ENCODE measurements at places on chromosomes 13 and 19. TPM values are rescaled to one million over a fixed set of nuclear protein-coding genes. Genes with fewer than 3 reads are reported as not detected.

Gene FXYD1
- total RNA-seq, result not detected

Gene CGB2
- total RNA-seq, result not detected

Gene ZNF160
- 73.2 TPM for total RNA-seq

Gene PPM1N
- total RNA-seq, result 6.9 TPM

Gene ZNF470
- 5.9 TPM for total RNA-seq

Gene PSG4
- total RNA-seq, result 0.66 TPM

Gene RASA3
- 199 TPM for total RNA-seq

Gene EVI5L
- total RNA-seq, result 7.4 TPM

Gene NAA16
- total RNA-seq, result 95.9 TPM

Gene SHFL
- total RNA-seq, result 112 TPM

DNA sequence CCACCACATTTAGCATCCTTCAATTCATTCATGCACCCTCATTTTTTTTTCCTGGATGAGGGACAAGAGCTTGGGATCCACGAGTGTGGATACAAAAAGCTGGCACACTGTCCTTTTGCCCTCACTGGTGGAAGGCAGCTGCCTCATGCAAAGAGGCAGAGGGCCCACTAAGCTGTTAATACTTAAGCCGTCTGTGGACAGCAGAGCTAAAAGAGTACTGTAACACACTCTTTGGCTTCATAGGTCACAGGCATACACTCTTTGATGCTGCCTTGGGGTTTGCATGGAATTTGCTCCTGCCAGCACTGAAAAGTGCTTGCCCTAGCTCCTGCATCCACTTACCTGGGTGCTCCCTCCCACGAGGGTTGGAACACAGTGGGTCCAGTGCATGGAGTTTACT, 978.4 kb upstream of the SPRY2 start:
- H3K27ac ChIP-seq, result no peak overlapping the region
- H3K4me3 ChIP-seq, result no peak overlapping the region

GRCh38 chr19:3184847-3185460, 776 bp upstream of the NCLN start:
- H3K4me1 ChIP-seq, result peaks cover 63% of the 10 kb centered on the region
- no peaks in the 10 kb centered on the region for H3K36me3 ChIP-seq
- H3K4me3 ChIP-seq, result peak overlapping the region; percentile 71
- peak overlapping the region; percentile 74 for H3K27ac ChIP-seq
- no peaks in the 10 kb centered on the region for H3K27me3 ChIP-seq

- no peaks in the 10 kb centered on the region for H3K36me3 ChIP-seq
- H3K27ac ChIP-seq, result peak overlapping the region; percentile 68
- H3K27me3 ChIP-seq, result no peaks in the 10 kb centered on the region
Observed at GRCh38 chr19:14166999-14167575, 30.7 kb upstream of the ASF1B start.

- H3K4me3 ChIP-seq, result no peak overlapping the region
- no peak for DNase-seq
- no peaks in the 10 kb centered on the region for H3K4me1 ChIP-seq
- no peaks in the 10 kb centered on the region for H3K27me3 ChIP-seq
- H3K36me3 ChIP-seq, result peaks cover 3% of the 10 kb centered on the region
Observed at GRCh38 chr13:45280011-45280410, 61.0 kb downstream of the TPT1 start.

GRCh38 chr19:7778081-7778480, 15.0 kb downstream of the CLEC4M start:
- H3K27me3 ChIP-seq, result no peaks in the 10 kb centered on the region
- peaks cover 1% of the 10 kb centered on the region for H3K4me1 ChIP-seq
- H3K4me3 ChIP-seq, result no peak overlapping the region
- H3K36me3 ChIP-seq, result no peaks in the 10 kb centered on the region
- no peak for DNase-seq
- H3K27ac ChIP-seq, result no peak overlapping the region

DNA sequence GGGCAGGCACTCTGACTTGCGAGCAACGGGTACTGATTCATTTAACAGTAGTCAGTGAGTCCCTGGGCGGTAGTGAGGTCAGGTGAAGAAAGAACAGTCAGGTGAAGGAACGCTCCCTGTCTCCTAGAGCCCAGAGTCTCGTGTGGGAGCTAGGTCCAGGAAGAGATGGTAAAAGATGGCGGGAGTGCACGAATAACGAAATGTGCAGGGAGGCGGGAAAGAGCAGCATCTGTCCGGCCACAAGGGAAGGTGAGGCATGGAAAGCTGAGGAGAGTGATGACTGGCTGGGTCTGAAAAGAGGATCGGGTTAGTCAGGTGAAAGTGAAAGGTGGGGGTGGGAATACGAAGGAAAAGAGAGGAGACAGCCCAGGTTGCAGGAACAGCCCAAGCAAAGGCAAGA, 63.9 kb upstream of the SLC15A1 start:
- no peaks in the 10 kb centered on the region for H3K27me3 ChIP-seq
- H3K4me1 ChIP-seq, result no peaks in the 10 kb centered on the region
- H3K27ac ChIP-seq, result no peak overlapping the region
- no peak for DNase-seq

GRCh38 chr13:95676105-95676761, 706 bp upstream of the DNAJC3 start:
- DNase-seq, result peak; percentile 36
- peak overlapping the region; percentile 88 for H3K4me3 ChIP-seq
- peaks cover 25% of the 10 kb centered on the region for H3K4me1 ChIP-seq
- peak overlapping the region; percentile 77 for H3K27ac ChIP-seq
- H3K36me3 ChIP-seq, result no peaks in the 10 kb centered on the region

- H3K27me3 ChIP-seq, result no peaks in the 10 kb centered on the region
- H3K27ac ChIP-seq, result peak overlapping the region; percentile 72
- peak; percentile 21 for DNase-seq
- H3K36me3 ChIP-seq, result no peaks in the 10 kb centered on the region
Observed at GRCh38 chr19:43438291-43439031, 23.8 kb downstream of the TEX101 start.

DNA sequence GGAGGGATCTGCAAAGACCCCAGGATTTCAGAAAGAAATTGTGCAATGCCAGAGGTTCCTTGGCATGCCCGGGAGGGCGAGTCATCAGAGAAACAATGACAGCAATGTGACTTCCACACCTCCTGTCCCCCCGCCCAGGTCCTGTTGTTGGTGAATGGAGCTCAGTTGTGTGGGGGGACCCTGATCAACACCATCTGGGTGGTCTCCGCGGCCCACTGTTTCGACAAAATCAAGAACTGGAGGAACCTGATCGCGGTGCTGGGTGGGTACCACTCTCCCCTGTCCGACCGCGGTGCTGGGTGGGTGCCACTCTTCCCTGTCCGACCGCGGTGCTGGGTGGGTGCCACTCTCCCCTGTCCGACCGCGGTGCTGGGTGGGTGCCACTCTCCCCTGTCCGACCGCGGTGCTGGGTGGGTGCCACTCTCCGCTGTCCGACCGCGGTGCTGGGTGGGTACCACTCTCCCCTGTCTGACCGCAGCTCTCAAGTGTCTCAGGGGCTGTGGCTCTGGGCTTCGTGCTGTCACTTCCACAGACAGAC, 5.2 kb upstream of the F10 start:
- H3K4me1 ChIP-seq, result peaks cover 3% of the 10 kb centered on the region
- no peaks in the 10 kb centered on the region for H3K27me3 ChIP-seq
- H3K27ac ChIP-seq, result no peak overlapping the region
- H3K36me3 ChIP-seq, result no peaks in the 10 kb centered on the region

- H3K36me3 ChIP-seq, result no peaks in the 10 kb centered on the region
- H3K27me3 ChIP-seq, result no peaks in the 10 kb centered on the region
- H3K4me1 ChIP-seq, result no peaks in the 10 kb centered on the region
Observed at GRCh38 chr19:13872695-13873389, 4.1 kb upstream of the NANOS3 start.

DNA sequence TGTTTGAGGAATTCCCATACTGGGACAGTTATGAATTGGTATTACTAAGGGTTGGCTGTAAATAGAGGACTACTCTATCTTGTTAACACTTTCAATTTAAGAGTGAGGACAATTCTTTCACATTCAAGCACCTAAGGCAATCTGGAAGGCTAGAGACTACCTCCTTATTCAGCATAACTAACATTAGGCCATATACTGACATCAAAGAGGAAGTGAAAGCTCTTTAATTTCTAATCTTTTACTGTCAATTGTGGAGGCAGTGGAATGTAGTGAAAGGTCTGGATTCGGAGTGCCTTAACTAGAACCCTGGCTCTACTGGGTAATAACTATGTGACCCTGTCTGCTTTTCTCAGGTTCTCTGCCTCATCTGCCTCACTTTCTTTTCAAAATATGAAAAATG, 134.0 kb downstream of the UFM1 start:
- H3K27ac ChIP-seq, result no peak overlapping the region
- no peaks in the 10 kb centered on the region for H3K4me1 ChIP-seq
- no peak overlapping the region for H3K4me3 ChIP-seq
- no peaks in the 10 kb centered on the region for H3K27me3 ChIP-seq
- no peaks in the 10 kb centered on the region for H3K36me3 ChIP-seq

- peaks cover 17% of the 10 kb centered on the region for H3K4me1 ChIP-seq
- H3K36me3 ChIP-seq, result no peaks in the 10 kb centered on the region
- DNase-seq, result no peak
- H3K27ac ChIP-seq, result no peak overlapping the region
- H3K4me3 ChIP-seq, result no peak overlapping the region
Observed at GRCh38 chr13:50675651-50676050, 167.8 kb downstream of the DLEU7 start.

- H3K4me3 ChIP-seq, result no peak overlapping the region
- H3K27me3 ChIP-seq, result no peaks in the 10 kb centered on the region
- H3K36me3 ChIP-seq, result no peaks in the 10 kb centered on the region
- H3K27ac ChIP-seq, result no peak overlapping the region
- peaks cover 12% of the 10 kb centered on the region for H3K4me1 ChIP-seq
Observed at GRCh38 chr13:46675016-46675415, 121.9 kb downstream of the ESD start.

GRCh38 chr13:88071371-88071770, 400.2 kb downstream of the SLITRK5 start:
- no peaks in the 10 kb centered on the region for H3K27me3 ChIP-seq
- H3K4me1 ChIP-seq, result no peaks in the 10 kb centered on the region
- H3K27ac ChIP-seq, result no peak overlapping the region
- no peaks in the 10 kb centered on the region for H3K36me3 ChIP-seq
- no peak overlapping the region for H3K4me3 ChIP-seq

DNA sequence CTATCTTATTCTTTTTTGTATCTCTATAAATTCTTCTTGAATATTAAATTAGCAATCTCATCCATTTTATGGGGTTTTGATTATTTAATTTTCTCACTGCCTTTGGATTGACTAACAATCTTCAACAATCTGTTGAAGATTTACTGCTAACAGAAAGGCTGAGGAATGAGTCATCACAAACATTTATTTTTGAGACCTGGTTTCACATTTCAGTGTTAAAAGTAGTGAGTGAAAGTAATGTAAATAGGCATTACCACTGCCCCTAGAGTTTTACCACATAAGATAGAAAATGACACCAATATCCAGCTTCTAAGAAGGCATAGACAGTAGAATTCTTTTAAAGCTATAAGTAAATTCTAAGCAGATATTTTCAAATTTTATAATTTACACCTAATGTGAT, 472.8 kb downstream of the OLFM4 start:
- no peak for DNase-seq
- H3K27ac ChIP-seq, result no peak overlapping the region
- H3K27me3 ChIP-seq, result no peaks in the 10 kb centered on the region
- H3K4me3 ChIP-seq, result no peak overlapping the region
- H3K36me3 ChIP-seq, result no peaks in the 10 kb centered on the region

DNA sequence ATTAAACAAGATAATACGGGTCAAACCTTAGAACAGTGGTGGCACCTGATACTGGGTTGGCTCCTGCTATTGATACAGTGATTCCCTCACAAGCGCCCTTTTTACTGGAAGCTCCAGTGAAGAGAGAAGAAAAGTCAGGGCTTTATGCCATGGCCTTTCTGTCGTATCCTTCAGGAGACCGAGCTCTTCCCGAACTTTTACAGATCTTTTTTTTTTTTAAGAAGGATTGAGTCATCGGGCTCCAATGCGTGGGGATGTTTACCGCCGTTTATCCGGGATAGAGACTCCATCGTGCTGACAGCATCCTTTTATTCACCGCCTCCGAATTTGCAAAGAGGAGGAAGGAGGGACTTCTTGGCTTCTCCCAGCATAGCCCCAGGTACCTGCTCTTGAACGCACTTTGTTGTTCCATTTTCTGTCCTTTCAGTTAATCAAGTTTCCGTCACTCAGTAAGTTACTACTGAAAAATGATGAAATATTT, 574 bp downstream of the ZNF227 start:
- no peak for DNase-seq
- H3K4me3 ChIP-seq, result peak overlapping the region; percentile 98
- H3K27me3 ChIP-seq, result no peaks in the 10 kb centered on the region
- H3K36me3 ChIP-seq, result peaks cover 23% of the 10 kb centered on the region
- H3K4me1 ChIP-seq, result peaks cover 10% of the 10 kb centered on the region

GRCh38 chr19:16668176-16668575, 7.2 kb downstream of the TMEM38A start:
- H3K4me1 ChIP-seq, result no peaks in the 10 kb centered on the region
- H3K27me3 ChIP-seq, result no peaks in the 10 kb centered on the region
- DNase-seq, result no peak
- no peaks in the 10 kb centered on the region for H3K36me3 ChIP-seq

DNA sequence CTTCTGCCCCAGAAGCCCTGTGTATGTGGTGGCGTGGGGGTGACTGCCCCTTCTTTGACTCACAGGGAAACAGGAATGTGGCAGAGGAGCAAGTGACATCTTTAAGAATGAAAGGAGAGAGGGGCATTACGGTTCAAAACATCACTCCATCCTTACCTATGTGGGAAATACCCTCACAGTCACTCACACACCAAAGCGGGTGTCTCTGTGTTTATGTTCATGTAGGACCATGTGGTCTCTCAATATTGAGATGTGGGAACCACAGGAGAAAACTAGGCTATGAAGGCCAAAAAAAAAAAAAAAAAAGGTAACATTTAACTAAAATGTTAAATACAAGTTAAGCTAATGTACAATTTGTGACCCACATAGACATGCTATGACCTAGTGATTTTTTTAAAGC, 153.6 kb upstream of the GPR12 start:
- H3K36me3 ChIP-seq, result no peaks in the 10 kb centered on the region
- DNase-seq, result no peak
- no peak overlapping the region for H3K4me3 ChIP-seq

DNA sequence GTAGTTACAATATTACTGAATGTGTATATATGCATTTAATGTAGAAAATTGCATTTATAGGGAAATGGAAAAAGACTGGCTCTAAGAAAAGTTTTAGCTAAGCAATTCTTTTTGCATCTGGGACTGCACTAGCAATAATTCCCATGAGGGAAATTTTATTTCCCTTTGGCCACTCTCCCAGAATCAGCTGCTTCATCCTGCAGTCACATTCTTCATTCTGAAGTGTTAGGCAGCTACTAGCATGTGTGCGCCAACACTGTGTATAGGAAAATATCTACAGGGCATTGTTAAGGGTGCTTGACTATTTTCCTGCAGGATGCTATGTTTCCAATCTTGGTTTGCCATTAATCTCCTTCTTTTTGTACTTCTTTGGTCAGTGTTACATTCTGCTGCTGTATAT, 312.8 kb upstream of the PCDH20 start:
- H3K36me3 ChIP-seq, result no peaks in the 10 kb centered on the region
- H3K4me3 ChIP-seq, result no peak overlapping the region
- H3K4me1 ChIP-seq, result no peaks in the 10 kb centered on the region

GRCh38 chr13:76223565-76223964, 587.4 kb downstream of the LMO7 start:
- H3K4me1 ChIP-seq, result no peaks in the 10 kb centered on the region
- DNase-seq, result no peak
- H3K36me3 ChIP-seq, result no peaks in the 10 kb centered on the region
- no peak overlapping the region for H3K27ac ChIP-seq

- no peak overlapping the region for H3K4me3 ChIP-seq
- H3K36me3 ChIP-seq, result no peaks in the 10 kb centered on the region
- no peak for DNase-seq
- no peaks in the 10 kb centered on the region for H3K4me1 ChIP-seq
- no peak overlapping the region for H3K27ac ChIP-seq
- no peaks in the 10 kb centered on the region for H3K27me3 ChIP-seq
Observed at GRCh38 chr13:59747529-59747928, 416.2 kb downstream of the DIAPH3 start.

GRCh38 chr19:48603850-48604249, 2.7 kb upstream of the SPACA4 start:
- DNase-seq, result no peak
- no peaks in the 10 kb centered on the region for H3K27me3 ChIP-seq
- H3K4me1 ChIP-seq, result peaks cover 2% of the 10 kb centered on the region
- H3K4me3 ChIP-seq, result no peak overlapping the region
- H3K27ac ChIP-seq, result no peak overlapping the region
